ENCODE measurements at places on chromosomes 2 and 18.

DNA sequence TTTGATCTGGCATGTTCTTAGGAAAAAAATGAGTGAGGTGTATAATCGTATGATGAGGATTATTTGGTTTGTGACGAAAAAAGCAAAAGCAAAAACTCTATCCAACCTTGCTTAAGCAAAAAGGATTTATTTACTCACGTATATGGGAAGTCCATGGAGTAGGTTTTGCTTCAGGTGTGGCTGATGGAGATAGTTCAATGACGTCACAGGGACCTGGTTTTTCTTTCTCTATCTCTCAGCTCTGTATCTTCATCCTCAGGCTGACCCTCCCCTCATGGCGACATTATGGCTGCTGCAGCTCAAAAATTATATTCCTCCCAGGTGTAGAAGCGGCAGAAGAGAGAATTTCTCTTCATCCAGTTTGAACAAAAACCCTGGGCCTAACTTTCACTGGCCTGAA, 8.9 kb downstream of the TMSB10 start:
- DNase-seq: no peak

DNA sequence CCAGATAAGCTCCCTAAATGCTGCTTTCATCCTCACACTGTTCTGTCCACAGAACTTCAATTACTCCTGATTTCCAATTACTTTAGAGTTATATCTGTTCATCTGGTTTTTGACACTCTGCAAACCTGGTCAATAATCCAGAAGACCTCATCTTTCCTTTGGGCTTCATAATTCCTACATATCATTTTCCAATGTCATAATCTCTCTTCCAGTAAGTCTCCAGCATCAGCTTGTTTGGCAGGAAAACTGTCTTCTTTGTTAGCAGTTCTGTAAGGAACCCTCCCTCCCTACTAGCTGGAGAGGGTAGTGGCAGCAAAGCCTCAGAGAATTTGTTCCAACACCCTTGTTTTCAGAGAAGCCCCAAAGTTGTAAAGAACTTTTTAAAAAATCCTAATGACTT, 11.9 kb upstream of the SLC14A1 start:
- DNase-seq: no peak

GRCh38 chr2:119707117-119708087, 28.4 kb downstream of the TMEM177 start:
- DNase-seq: no peak

- DNase-seq: no peak
Observed at GRCh38 chr2:233179848-233180366, 71.6 kb upstream of the ATG16L1 start.

GRCh38 chr2:11749646-11750349, 3.4 kb downstream of the LPIN1 start:
- no peak for DNase-seq

GRCh38 chr2:219230059-219230540, 494 bp downstream of the ANKZF1 start:
- no peak for DNase-seq

DNA sequence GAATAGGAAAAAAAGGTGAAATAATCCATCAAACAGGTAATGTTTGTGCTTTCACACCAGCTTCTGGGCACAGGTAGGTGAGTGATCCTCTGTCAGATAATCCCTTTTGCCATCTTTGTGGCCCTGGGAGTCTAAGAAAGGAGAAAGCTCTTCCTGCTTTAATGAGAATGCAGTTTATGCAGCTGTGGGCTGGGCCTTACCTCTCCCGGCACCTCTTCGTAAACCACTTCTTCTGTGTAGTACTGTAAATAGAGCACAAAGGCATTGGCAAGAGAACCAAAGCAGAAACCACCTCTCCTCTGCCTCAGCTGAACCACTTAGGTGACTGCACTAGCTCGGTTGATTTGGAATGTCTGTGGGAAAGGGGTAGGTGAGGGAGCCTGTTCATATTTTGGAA, 4.9 kb downstream of the NEB start:
- DNase-seq: no peak

Data from stimulated activated CD4-positive, alpha-beta T cell treated with anti-CD3 and anti-CD28 coated beads, Interleukin-1b, Interleukin-23, amount 100 ng/mL, for 4 hours (primary cell).